NCI-H1105 (cell line): ENCODE measurements at places on chromosomes 5 and 9.

DNA sequence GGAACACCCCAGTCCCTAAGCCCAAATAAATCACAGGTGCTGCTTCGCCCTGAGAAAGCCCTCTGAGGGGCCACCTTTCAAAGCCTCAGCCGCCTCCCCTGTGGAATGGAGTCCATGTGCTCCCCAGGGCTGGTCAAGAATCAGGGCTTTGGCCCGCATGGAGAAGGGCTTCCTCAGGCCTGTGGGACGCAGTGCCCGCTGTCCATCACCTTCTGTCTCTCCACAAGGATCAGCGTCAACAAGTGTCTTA, 16.6 kb downstream of the HNRNPH1 start:
- DNase-seq: no peak

GRCh38 chr9:113471566-113471965, 8.0 kb downstream of the RGS3 start:
- no peak for DNase-seq

DNA sequence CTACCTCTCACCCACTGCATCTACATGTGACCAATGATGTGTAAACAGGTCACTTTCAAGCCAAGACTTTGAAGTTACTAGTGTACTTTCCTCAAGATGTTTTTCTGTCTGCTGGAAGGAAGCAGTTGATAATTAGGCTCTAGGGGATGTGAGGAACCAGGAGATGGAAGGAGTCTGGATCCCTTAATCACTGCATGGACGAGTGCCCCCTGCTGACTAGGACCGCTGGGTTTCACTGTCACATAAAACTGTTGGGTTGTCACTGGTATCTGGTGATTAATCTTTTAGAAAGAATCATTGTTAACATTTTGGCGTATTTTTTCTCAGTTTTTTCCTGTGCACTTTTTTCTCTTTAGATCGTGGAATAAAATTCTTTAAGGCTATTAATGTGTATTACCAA, 79.5 kb downstream of the SREK1 start:
- no peak for DNase-seq

GRCh38 chr9:36938617-36939016, 95.5 kb downstream of the PAX5 start:
- DNase-seq: no peak

GRCh38 chr5:140986117-140986521, 19.8 kb downstream of the PCDHAC2 start:
- no peak for DNase-seq

DNA sequence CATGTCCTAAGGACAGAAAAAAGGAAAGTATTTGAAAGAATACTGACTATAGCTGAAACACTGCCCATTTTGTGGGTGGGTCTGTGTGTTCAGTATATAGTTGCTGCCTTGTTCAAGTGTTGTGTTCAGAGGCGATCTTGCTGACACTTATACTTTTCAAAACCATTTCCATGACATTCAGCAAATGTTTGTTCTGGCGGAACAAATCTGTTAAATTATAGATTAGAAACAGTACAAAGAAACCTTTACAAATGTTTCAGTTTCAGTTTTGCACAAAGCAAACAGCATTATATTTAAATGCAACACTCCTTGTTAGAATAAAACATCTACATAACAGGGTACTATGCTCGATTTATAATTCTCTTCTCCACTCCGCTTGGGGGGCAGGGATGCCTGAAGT, 2276.3 kb downstream of the MAT2B start:
- no peak for DNase-seq

GRCh38 chr9:107274953-107275422, 8.1 kb upstream of the RAD23B start:
- no peak for DNase-seq

DNA sequence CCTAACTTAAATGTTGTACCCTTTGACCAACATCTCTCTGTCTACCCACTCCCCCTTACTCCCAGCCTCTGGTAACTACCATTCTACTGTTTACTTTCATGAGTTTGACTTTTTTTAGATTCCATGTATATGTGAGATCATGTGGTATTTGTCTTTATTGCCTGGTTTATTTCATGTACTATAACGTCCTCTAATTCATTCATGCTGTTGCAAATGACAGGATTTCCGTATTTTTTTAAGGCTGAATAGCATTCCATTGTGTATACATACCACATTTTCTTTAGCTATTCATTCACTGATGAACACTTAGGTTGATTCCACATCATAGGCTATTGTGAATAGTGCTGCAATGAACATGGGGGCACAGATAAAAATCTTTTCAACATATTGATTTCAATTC, 11.8 kb upstream of the NDUFB6 start:
- DNase-seq: no peak

GRCh38 chr5:71751422-71751821, 32.3 kb downstream of the CARTPT start:
- no peak for DNase-seq

GRCh38 chr9:126980231-126980630, 65.6 kb downstream of the RALGPS1 start:
- DNase-seq: no peak

- DNase-seq: no peak
Measured at GRCh38 chr5:103621548-103621930, 59.0 kb upstream of the NUDT12 start.

- no peak for DNase-seq
Measured at GRCh38 chr5:171640480-171640879, 145.1 kb upstream of the SMIM23 start.

GRCh38 chr9:17578911-17579793, at the start of gene SH3GL2:
TSS of gene SH3GL2 (plus strand) at chr9:17579066.
- peak; percentile 94 for DNase-seq

GRCh38 chr5:180797256-180798192, 5.1 kb downstream of the MGAT1 start:
- no peak for DNase-seq

- DNase-seq: no peak
Measured at GRCh38 chr5:14142202-14142826, 828 bp upstream of the TRIO start.

DNA sequence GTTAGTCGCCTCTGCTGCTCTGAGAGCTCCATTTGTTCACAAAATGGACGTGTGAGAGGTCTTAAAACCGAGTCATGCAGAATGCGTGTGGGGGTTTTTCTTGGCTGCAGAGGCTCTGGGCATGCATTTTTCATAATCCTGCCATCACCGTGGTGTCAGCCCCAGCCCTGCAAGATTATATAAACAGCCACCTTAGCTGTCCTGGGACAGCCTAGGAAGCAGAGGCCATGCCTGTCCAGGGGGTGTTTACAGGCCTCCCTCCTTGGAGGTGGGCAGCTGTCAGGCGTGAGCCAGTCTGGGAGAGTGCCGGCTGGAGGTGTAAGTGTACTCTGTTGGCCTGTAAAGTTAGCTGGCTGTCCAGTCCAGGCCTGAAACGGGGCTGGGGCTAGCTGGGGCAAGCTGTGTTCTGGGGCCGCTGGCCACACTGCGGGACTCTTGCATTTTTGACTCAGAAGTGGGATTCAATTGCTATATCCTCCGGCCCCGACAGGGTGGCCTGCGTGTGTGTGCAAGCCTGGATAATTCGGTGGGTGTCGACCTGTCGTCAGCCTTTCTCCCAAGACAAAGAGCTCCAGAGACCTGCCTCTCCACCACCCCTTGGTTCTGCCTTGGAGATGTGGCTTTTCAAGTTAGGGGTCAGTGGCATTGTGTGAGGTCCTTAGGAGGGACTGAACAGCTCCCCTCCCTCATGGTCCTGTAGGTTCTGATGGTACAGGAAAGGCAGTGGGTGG, 2.4 kb downstream of the WNK2 start:
- DNase-seq: no peak

- no peak for DNase-seq
Measured at GRCh38 chr5:147803926-147804325, 21.4 kb upstream of the JAKMIP2 start.

DNA sequence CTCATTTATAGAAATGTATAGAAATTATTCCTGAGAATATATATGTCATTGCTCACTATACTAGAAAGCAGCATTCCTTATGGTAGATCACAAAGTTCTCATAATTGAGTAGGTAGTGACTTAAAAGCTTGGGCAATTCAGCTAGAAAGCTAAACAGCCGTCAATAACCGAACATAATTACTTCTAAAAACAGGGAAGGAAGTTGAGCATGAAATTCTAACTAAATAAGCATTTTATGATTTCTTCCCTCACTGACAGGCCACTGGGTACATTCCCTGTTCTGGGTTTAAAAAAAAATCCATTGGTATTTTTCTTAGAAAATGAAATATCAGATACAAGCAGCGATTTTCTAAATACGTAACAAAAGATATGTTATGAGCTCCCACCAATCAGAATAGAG, 91.1 kb upstream of the DAB2 start:
- no peak for DNase-seq

- DNase-seq: no peak
Measured at GRCh38 chr9:134636149-134636507, 5.5 kb upstream of the COL5A1 start.

DNA sequence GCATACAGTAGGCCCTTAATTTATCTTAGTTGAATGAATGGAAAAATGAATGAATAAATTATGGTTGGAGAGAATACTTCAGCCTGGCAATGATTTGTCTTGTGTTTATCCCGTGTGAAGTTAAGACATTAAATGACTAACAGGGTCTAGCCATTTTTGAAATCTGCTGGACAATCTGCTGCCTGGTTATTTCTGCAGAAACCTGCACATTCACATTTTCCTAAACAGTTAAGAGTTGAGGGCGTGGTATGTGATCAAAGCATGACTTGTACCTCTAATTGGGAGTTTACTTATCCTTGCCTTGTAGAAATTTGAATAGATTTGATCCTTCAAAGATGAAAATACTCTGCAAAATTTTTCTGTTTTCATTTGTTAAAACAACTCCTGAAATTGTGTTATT, 34.6 kb upstream of the NDFIP1 start:
- no peak for DNase-seq

- no peak for DNase-seq
Measured at GRCh38 chr9:103574056-103574455, 520.1 kb upstream of the SMC2 start.

DNA sequence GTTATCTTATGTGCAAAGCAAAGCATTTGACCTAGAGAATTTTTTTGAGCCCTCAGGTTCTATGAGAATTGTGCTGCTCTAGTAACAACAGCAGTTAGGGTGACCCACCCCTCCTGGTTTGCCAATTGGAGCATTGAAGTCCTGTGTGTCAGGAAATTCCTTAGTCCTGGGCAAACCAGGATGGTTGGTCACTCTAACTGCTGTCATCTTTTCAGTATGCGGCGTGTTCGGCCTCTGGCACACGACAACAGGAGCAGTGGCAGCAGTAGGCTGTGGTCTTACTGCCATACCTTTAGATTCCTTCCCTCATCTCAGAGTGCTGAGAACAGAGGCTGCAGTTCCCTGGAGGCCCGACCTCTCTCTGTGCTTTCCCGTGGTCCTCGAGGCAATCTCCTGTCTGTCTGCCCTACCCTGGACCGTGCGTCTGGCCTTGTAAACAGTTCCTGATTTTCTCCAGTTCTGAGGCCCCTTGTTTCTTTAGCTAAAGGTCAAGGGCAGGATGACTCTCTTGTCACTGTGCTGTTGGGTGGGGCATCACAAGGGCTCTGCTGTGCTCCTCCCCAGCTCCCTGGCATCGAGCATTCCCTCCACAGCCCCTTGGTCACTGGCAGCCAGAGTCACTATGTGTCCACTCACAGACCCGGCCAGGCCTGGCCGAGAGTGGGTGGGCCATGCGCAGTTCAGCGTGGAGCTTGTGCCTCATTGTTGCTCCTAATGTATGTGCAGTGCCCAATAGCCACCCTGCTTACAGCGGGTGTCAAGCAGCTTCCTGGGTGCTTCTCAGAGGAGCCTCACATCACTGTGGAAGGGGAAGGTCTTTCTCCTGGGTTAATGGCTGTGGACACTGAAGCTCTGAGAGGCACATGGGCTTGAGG, 18.5 kb upstream of the COL15A1 start:
- no peak for DNase-seq

- no peak for DNase-seq
Measured at GRCh38 chr5:34517249-34517648, 138.9 kb upstream of the RAI14 start.

DNA sequence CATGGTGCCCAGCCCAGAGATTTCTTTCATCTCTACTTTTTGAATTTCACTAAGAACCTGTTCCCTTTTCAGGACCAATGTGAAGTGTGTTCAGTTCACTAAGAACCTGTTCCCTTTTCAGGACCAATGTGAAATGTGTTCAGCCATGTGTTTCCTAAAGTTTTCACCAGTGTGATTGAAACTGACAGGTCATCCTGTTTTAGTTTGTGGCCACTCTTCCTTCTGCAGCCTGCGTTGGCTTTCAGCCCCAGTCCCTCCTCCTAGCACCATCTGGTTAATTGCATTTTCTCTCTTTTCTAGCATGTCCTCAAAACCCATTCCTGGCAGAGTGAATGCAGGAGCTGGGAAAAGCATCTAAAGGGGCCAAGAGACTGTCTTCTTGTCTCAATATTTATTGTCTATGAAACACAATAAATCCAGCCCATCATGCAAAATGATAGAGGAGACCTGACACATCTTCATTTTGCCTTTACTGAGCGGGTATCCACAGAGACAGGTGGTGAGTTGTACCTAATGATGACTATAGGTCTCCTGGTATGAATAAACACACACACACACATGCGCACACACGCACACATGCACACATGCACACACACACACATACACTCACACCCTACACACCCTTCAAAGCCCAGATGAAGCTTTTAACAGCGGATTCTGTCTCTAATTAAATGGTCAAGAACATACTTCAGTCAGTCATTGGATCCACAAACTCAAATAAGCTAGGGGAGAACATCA, 6.1 kb upstream of the PANK3 start:
- DNase-seq: no peak

DNA sequence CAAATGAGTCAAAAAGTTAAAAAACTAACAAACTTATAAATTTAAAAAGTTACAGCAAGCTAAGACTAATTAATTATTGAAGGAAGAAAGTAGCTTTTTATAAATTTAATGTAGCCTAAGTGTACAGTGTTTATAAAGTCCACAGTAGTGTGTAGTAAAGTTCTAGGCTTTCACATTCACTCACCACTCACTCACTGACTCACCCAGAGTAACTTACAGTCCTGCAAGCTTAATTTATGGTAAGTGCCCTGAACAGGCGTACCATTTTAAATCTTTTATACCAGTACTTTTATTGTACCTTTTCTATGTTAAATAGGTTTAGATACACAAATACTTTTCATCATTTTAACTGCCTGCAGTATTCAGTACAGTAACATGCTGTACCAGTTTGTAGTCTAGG, 80.0 kb upstream of the C9orf72 start:
- DNase-seq: no peak

DNA sequence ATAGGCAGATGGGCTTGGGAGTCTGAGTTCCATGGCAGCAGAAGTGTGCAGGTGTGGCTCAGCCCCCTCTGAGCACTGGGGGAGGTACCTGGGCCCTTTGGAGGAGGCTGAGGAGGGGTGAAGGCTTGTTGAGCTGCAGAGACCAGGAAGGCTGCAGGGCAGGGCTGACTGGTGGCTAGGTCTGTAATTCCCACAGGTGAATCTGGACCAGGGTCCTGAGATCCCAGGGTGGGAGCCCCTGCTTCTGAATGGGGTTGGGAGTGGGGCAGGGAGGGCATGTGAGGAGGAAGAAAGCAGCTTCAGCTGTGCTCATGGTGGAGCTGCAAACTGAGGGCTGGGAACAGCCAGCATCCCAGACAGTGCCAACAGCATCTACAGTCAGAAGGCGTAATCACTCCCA, 111.1 kb downstream of the CACNA1B start:
- no peak for DNase-seq

GRCh38 chr5:170757182-170757601, 26.3 kb upstream of the GABRP start:
- no peak for DNase-seq
